Stimulated activated CD8-positive, alpha-beta memory T cell treated with anti-CD3 and anti-CD28 coated beads, Interleukin-4, amount 100 ng/mL, for 1 hour (primary cell): ENCODE measurements at places on chromosomes 4 and X.

- DNase-seq, result no peak
These were observed 480.1 kb upstream of the GALNT7 start for GRCh38 chr4:172688534-172688933.

GRCh38 chr4:107391630-107392028 is 328.4 kb downstream of the PAPSS1 start:
- DNase-seq, result no peak

DNA sequence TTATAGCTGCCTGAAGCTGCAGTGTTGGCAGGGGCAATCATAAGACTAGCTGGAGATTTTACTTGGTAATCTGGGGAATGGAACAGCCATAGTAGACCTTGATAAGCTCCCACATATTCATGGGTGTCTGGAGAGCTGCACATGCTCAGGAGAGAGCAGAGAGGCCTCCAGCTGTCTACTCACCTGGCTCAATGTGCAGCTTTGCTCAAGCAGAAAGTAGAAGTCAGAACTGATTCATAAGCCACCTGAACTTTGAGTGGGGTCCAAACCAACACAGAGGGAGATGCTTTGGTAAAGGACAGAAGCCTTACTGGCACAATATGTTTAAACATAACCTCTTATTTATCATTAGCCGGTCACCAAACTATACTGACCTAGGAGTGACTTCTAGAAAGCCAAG is 54.4 kb downstream of the KDM6A start:
- DNase-seq, result no peak

- DNase-seq, result no peak
These were observed 98.0 kb downstream of the NAA11 start for GRCh38 chr4:79227860-79228259.

GRCh38 chrX:134670134-134670924 is 12.1 kb upstream of the PLAC1 start:
- DNase-seq, result no peak

GRCh38 chrX:1420371-1420770 is 28.5 kb upstream of the SLC25A6 start:
- no peak for DNase-seq

- DNase-seq, result no peak
These were observed 413.3 kb downstream of the CCSER1 start for GRCh38 chr4:90540536-90540935.

DNA sequence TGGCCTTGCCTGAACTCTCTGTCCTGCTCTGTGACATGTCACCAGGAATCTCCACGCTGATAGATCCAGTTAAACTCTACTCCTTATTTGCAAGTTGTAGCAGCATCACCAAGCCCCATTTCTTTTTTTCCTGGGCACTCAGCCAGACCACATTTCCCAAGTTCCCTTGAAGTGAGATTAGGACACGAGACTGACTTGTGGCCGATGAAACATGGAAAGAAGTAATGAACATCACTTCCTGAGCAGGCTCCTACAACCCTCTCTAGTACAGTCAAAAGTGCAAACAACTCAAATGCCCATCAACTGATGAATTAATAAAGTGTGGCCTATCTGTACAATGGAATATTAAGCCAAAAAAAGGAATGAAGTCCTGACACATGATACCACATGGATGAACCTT is 74.6 kb downstream of the MAP3K15 start:
- no peak for DNase-seq

- no peak for DNase-seq
These were observed 17.0 kb downstream of the XKRX start for GRCh38 chrX:100911731-100912130.

DNA sequence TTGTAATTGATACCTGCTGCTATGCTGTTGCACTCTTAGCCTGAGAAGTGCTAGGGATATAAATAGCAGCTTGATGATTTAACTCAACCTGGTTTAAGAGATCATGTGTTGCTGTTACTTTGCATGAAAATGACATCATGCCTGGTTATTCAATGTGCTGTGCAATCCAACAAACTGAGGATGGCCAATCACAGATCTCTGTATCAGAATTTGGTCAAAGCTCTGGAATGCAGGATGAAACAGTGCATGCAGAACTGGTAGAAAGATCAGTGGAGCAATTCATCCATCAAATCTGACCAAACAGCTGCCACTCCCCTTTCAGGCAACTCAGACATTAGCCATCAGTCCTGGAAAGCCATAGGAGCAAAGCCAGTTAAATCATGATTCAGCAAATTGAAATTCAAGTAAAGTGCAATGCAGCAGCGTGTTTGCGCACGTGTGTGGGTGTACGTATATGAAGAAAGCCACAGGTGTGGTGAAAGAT is 160.3 kb upstream of the RASGEF1B start:
- DNase-seq, result no peak

- DNase-seq, result no peak
These were observed 448.3 kb upstream of the ZFP42 start for GRCh38 chr4:187547316-187547715.

GRCh38 chr4:129218897-129219296 is 122.9 kb downstream of the C4orf33 start:
- no peak for DNase-seq

DNA sequence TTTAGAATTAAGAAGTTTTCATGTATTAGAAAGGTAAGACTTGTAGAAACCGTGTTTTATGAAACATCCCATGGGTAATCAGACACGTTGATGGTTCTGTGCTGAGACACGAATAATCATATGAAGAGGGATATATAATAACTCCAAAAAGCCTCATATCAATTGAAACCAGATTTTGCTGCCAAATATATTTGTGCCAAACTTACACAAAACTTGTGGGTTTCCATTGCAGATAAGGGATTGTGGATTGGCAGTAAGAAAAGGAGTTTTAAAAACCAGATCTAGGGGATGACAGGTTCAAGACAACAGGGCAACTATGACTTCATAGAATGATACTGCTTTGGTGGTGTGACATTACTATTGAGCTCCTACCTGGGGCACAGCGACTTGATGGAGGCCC is 616.1 kb downstream of the BCOR start:
- DNase-seq, result no peak

GRCh38 chr4:52573551-52573950 is 85.5 kb downstream of the USP46 start:
- DNase-seq, result no peak

- DNase-seq, result no peak
These were observed 56.0 kb upstream of the TECRL start for GRCh38 chr4:64465263-64465662.

DNA sequence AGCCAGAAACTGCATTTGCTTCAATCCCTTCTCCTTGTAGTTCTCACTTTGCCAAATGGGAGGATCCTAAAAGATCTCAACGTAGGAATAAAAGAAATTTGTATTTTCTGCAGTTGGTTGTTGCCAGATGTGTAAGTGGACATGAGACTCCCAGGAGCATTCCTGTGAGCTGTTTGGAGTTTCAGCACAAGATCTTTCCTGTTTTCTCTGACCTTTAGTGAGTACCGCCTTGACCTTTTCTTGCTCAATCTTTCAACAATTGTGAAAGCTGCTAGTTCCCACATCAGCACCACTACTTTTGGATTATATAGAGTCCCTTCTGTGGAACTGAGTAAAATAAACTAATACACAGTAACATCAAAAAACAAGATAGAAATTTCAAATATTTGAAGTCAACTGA is 683.8 kb upstream of the PABPC4L start:
- DNase-seq, result no peak

GRCh38 chrX:132480581-132481203 is 8.1 kb downstream of the MBNL3 start:
- no peak for DNase-seq

- peak; percentile 27 for DNase-seq
These were observed 550 bp downstream of the CBR4 start for GRCh38 chr4:169009286-169010124.

DNA sequence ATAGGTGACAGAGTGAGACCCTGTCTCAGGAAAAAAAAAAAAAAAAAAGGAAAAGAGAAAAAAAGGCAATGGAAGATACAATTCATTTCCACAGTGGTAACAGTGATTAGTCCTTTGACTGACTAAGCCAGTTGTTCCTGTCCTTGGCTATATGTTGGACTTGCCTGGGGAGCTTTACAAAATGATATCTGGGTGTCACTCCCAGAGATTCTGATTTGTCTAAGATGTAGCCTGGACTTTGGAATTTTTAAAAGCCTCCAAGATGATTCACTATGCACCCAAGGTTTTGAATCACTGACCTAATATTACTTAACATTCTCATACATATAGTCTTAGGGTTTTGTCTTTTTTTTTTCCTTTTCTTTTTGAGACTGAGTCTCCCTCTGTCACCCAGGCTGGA is 16.9 kb downstream of the HELQ start:
- no peak for DNase-seq

DNA sequence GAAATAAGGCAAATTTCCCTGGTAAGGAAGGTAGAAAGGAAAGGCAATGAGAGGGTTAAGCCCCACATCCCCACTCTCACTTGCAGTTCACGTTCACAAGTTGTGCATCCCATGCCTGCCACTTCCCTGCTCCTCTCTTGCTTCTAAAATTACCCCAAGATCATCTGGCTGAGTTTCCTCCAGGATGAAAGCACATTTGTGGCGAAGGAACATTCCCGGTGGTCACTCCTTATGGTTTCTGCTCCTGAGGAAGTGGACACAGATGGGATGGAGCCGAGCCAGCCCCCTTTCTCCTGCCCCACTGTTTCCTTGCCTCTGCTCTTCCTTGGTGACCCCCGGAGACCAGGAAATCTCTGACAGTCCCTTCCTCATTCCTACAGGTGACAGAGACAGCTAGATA is 37.5 kb downstream of the SPINK2 start:
- DNase-seq, result no peak

GRCh38 chr4:78880874-78881492 is 58.3 kb downstream of the PAQR3 start:
- no peak for DNase-seq

DNA sequence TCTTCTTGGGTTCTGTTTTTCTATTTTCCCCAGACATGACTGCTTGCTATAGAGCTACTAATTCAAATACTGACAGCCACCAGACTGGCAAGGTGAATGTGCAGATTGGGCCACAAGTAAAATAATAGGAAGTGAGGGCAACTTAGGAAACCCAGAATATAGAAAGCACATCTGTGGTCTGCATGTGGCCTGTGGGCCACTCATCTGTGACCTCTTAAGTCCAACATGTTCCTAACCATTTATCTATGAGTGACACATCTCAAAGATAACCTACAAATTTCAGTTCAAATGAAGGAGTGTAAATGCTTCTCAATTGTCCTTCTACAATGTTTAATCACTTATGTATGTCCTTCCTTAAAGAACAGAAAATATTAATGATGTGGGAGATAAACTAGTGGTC is 128.9 kb downstream of the REELD1 start:
- no peak for DNase-seq

DNA sequence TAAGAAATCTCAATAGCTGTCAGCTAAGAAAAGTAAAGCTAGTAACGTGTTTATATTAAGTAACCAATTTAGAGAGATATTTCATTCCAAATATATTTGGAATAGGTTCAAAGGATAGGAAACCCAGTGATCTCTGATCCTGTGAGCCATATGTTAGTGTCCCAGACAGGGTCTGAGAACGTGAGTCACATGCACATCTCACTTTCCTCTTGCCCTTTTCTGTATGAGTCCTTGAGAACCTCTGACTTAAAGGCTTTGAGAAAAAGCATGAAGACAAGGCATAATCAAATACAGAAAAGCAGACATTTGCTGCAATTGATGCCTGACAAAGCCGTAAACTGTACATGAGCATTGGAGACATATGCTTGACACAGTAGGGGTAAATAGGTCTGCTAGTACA is 655.1 kb upstream of the ADGRL3 start:
- DNase-seq, result no peak

GRCh38 chr4:138871555-138871875 is 144.1 kb upstream of the NOCT start:
- DNase-seq, result no peak

DNA sequence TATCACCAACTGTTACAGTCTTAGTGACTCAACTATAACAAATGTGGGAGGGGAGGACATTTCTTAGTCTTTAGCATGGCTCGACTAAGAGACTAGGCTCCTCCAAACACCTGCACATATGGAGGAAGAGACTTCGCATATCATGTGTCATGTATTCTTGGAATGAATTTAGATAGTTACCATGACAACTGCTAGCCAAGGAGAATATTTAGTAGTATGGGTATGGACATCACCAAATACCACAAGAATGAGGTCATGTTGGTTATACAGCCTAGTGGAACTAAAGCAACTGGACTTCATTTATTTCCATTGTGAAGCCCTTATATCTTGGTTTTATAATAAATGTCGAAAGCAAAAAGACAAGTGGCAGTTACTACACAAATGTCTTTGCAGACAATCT is 512.3 kb downstream of the CFAP47 start:
- no peak for DNase-seq

DNA sequence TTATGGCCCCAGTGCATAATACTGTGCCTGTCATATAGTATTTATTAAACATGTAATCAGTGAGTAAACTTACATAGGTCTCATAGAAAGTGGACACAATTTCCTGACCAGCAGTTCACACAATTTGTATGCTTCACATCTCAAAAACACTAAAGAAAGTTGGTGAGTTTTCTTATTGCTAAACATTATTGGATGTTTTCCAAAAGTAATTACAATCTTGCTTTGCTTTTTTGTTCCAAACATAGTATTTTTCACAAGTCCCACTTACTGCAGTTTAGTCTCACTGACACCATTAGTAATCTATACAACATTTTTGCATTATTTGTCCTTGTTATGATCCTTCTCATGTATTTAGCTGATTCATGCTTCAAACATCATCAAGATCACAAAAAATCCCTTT is 132.5 kb downstream of the TBCK start:
- no peak for DNase-seq

DNA sequence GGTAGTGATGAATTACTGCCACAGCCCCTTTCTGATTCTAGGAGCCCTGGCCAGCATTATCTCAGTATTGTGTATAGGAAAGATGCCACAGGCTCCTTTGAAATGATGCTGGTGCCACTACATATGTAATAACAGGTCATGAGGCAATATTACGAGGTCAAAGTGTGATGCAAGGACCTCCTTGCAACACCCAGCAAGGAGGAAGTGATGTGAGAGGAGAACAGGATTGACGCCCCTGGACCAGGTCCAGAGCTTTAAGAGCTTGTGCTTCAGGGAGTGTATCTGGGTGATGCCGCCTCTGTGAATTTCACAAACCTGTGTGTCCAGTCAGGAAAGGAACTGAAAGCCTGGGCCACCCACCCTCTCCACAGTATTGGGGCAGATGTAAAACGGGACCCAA is 261.8 kb downstream of the MID1IP1 start:
- DNase-seq, result no peak

GRCh38 chrX:154436983-154437752 is at the start of gene GDI1:
Gene GDI1 (plus strand): TSS chrX:154437154. CDS start chrX:154437255, 101 bp downstream.
- DNase-seq, result no peak

DNA sequence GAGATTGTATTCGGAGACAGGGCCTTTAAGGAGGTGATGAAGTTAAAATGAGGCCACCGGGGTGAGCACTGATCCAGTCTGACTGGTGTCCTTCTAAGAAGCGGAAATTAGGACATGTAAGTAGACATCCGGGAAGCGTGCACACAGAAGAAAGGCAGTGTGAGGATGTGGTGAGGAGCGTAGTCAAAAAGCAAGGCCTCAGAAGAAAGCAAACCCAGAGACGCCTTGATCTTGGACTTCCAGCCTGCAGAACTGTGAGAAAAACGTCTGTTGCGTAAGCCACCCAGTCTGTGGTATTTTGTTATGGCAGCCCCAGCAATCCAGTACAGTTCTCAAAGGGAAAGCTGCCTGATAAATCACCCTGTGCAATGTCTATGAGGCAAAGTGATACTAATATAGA is 153.5 kb downstream of the KCNIP4 start:
- DNase-seq, result no peak
